ENCODE measurements at places on chromosomes 6 and 20.
A peak's percentile ranks its signal among the peaks of the same experiment; 100 is the strongest.

GRCh38 chr6:54878718-54879117, 32.1 kb downstream of the FAM83B start:
- DNase-seq, result no peak

DNA sequence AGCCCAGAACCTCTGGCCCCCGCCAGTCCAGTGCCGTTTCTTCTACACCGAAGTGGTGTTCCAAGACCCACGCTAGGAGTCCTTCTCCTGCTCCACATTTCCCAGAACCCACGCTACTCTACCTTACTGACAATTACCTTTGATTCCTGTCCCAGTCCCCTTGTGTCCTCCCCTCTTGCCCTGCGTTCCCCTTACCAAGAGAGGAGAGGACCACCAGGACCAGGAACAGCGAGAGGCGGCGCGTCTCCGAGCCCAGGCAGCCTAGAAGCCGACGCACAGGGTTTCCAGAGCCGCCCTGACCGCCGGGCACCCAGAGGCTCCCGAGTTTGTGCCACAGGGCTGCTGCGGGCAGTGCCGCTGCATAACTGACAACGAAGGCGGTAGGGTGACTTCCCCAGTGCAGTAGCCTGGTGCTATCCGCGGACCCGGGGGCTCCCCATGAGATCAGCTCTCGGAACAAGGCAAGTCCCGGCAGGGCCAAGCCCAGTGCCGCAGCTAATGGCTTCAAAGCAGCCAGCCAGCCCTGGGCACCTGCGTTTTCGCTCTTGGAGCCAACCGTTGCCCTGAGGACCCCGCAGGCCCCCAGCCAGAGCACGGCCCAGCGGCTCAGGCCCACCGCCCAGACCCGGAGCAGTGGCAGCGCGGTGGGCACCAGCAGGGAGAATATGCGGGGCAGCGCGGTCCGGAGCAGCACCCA, 512 bp downstream of the TAP1 start:
- peak; percentile 7 for DNase-seq

DNA sequence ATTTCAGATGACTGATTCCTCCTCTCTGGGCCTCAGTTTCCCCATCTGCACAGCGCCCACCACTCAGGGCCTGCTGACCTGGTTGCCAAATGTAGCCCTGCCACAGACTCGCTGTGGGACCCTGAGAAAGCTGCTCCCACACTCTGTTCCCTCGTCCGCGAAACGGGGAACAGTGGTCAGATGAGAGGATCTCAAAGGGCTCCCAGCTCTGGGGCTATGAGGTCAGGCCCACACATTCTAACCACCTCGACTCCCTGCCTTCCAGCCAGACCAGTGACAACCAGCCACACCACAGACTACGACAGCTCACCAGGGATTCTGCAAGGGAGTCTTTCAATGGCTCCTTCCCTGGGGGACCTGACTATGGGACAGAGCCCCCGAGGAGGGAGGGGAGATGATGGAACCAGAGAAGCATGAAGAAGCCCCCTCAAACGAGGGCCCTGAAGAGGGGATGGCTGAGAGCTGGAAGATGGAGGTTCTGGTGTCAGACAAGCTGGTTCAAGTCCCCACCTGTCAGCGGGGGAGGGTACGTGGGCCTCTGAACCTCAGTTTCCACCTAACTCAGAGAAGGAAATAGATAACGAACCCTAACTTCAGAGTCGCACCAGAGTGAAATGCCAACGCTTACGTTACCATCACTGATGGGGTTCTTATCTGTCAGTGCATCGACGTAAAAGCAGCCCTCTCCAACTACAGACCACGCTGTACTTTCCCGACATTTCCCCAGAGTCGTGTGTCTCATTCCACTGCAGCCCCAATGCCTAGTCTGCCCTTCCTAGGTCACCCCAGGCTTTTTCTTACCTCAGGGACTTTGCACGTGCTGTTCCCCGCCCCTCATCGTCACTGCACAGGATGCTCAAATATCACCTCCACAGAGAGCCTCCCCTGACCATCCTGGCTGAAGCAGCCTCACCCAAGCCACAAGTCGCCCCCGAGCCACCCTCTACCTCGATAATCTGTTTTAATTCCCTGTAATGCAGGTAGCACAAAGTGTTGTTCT, 60.5 kb downstream of the PREX1 start:
- DNase-seq, result no peak

DNA sequence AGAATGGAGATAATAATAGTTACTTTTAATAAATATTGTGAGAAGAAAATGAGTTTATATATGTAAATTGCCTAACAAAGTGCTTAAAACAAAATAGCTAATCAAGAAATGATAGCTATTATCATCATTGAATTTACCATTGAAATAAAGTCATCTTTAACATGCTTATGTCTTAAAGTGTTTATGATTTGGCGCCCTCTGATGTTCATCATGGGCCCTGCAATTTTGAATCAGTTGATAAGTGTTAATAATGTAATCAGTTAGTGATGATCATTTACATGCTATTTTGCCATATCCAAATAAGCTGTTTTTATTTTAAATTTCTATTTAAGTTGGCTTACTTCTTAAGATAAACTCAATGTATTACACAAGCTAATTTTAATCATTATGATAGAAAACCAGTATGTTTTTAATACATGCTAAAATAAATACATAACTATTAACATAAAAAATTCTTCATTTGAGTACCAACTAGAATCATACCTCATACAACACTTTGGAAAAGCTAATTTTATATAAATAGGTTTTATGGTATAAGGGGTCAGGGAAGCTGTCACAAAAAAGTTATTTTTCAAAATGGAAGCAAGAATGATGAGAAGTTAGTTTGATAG, 39.2 kb upstream of the TPD52L1 start:
- DNase-seq, result peak; percentile 32

All from kidney glomerular epithelial cell (primary cell).